ENCODE measurements at places on chromosomes 6 and 20.

- DNase-seq, result no peak
These were observed 636.0 kb downstream of the BCKDHB start for GRCh38 chr6:80742481-80742880.

GRCh38 chr20:14853079-14853478 lies 515.7 kb upstream of the FLRT3 start:
- DNase-seq, result no peak

DNA sequence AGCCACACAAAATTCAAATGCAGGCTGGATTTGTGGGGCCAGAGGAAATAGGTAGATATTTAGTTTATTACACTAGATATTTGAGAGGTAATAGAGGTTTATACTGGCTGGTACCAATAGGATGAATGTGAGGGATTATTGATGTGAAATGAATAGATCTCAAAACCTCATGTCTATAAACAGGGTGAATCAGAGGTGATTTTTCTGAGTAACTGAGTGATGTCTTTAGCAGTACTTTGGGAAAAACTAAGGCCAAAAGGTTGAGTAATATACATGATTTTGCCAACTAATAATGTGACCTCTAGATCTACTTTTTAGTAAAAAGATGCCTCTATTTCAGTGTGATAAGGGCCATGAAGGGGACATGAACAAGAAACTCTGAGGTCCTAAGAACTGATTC lies 86.8 kb downstream of the HAO1 start:
- no peak for DNase-seq

- DNase-seq, result no peak
These were observed 277.1 kb downstream of the SYNE1 start for GRCh38 chr6:152360034-152360433.

DNA sequence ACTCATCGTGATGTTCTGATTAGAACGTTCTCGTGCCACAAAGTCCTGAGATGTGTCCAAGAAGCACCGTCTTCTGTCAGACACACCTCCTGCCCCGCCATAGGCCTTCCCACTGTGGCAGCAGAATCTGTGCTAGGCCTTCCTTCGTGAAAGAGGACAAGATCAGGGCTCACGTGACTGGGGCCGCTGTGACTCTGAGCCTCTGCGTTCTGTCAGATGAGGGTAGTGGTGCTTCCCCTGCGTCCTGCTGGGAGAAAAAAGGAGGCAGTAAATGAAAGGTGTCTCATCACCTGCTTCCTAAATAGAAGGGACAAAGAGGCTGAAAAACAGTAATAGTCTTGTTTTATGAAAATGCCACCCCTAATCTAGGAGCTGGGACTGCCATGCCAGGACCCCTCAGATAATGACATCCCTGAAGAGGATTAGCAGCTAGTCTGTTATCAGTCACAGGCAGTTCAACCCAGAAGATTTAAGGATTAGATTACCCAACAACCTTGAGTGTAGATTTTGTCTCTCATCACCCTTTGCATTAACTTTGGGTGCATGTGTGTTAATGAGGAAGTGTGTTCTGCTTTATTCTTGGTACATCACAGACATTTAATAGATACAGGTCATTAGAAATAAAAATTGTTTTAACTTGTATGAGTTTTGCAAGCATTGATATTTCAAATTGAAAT lies 4.1 kb downstream of the DNAJC5 start:
- DNase-seq, result no peak

DNA sequence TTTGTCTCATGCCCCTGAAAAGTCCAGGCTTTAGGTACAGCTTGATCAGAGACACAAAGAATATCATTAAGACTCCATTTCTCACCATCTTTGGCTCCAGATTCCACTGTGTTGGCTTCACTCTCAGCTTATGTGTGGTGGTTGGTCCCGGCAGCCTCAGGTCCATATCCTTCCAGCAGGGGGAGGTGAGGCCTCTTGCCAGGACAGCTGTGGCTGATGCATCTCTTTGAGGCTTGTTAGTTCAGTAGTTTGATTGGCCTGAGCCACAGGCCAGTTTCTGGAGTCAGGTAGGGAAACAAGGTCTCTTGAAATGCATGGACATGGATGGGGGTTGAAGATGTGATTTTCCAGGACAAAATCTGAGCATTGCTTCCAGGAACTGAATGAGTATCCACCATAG lies 62.4 kb downstream of the JAG1 start:
- DNase-seq, result peak; percentile 64

- no peak for DNase-seq
These were observed at the start of gene CGA for GRCh38 chr6:87095087-87095509. Gene CGA (minus strand): TSS chr6:87095106. CDS start chr6:87088200, 6,906 bp downstream.

Data from Caco-2 (cell line).